ENCODE measurements at places on chromosomes 12 and 14.
A peak's percentile ranks its signal among the peaks of the same experiment; 100 is the strongest.

DNA sequence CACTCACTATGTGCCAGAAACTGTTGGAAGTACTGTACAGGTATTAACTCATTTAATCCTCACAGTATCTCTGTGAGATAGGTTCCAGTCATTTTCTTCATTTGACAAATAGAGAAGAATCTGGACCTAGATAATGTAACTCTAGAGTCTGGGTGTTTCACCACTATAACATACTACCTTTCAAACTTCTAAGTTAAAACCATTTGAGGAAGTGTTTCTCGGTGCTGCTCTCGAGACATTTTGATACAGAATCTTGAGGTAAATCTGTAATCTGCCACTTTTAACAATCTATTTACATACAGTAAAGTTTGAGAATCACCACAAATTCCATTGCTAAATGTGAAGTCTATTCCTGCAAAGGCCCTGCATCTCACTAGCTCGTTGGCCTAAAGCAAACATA is 8.8 kb downstream of the OLR1 start:
- no peak for DNase-seq

GRCh38 chr12:56361487-56362129 is 1.0 kb downstream of the APOF start:
- DNase-seq, result no peak

DNA sequence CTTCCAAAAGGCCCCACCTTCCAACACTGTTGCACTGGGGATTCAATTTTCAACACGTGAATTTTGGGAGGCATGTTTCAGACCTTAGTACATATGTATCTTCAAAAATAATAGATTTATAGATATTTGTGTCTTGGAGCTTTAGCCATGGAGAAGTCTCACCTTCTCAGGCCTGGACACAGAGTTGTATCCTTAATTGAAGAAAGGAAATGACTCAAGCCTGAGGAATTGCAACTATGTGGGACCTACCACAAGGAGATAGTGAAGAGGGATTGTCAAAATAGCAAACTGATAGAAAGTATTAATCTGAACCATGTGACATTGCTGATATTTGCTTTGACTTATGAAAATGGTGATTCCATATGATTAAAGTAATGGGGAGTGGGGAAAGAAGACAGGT is 89.8 kb downstream of the ACSS3 start:
- no peak for DNase-seq

GRCh38 chr12:131785763-131786330 is 42.3 kb upstream of the MMP17 start:
- no peak for DNase-seq

DNA sequence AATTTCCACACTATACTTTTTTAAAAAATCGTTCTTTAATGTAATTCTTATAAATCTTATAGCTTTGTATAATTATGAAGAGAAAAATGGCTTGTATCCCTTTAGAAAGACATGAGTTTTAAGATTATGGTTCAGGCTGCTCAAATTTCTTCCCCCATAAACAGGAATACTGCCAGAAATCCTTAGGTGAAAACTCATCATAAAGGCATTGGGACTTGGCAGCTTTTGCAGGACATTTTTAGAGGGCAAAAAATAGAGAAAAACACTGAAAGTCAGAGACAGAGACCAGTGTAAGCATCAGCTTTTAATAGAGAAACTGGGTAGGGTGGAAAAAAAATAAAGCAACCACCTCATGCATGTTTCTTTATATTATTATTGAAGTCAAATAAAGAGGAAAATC is 29.1 kb downstream of the LRRK2 start:
- DNase-seq, result no peak

DNA sequence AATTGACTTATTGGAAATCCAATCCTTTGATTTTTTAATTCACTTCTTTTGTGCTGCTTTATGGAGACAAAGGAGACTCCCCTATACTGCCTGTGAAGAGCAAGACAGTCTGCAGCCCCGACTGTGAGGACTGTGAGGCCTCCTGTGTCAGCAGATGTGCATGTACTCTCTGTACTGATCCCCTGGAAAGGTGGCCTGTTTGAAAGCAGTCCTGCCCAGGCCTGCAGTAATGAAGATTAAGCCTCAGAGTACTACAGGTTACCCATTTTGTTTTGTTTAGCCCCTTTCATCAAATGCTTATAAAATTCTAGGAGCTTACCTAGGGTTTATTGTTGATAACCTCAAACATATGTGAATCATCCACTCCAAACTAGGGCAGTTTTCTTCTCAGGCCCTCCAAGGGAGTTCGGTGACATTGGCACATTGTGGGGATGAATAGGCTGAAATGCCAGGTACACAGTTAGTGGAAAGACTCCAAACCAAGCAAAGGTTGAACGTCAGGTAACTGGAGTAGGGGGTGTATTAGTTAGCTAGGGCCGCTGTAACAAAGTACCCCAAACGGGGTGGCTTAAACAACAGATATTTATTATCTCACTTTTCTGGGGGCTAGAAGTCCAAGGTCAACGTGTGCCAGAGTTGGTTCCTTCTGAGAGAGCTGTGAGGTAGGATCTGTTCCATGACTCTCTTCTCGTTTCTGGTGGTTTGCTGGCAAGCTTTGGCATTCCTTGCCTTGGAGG is 208.7 kb upstream of the BCL2L14 start:
- no peak for DNase-seq

DNA sequence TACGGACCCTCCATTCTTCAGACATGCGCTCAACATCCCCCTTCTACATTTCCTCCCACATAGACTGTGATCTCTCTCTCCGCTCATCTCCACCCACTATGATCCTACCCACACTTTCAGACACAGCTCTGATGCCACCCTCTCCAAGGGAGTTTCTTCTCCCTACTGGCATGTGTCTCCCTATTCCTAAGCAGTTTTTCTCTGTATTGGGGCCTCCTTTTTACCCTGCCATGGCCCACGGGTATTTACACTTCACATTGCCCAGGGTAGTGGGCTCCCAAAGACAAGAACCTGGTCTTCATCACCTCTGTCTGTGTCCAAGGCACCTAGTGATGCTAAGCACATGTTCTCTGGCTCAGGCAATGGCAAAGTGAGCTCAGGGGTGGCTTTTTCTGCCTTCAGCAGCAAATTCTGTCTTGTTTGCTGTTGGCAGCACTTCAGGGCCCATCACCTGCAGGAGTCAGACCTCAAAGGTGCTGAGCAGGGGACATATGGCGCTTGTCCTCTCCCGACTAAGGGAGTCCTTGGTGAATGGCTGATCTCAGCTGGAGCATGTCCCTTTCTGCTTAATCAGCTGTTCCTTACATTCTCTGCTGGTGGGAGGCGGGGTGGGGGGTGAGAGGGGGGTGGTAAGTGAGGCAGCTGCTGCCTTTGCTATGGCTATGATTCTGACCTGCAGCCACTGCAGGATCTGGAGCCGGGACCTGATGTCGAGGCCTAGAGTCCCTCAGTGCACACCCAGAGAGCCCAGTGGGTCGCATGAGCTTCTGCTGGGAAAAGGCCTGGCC is 256.8 kb downstream of the PCNX1 start:
- no peak for DNase-seq

- peak; percentile 3 for DNase-seq
These were observed 22.1 kb downstream of the LGMN start for GRCh38 chr14:92726135-92726932.

DNA sequence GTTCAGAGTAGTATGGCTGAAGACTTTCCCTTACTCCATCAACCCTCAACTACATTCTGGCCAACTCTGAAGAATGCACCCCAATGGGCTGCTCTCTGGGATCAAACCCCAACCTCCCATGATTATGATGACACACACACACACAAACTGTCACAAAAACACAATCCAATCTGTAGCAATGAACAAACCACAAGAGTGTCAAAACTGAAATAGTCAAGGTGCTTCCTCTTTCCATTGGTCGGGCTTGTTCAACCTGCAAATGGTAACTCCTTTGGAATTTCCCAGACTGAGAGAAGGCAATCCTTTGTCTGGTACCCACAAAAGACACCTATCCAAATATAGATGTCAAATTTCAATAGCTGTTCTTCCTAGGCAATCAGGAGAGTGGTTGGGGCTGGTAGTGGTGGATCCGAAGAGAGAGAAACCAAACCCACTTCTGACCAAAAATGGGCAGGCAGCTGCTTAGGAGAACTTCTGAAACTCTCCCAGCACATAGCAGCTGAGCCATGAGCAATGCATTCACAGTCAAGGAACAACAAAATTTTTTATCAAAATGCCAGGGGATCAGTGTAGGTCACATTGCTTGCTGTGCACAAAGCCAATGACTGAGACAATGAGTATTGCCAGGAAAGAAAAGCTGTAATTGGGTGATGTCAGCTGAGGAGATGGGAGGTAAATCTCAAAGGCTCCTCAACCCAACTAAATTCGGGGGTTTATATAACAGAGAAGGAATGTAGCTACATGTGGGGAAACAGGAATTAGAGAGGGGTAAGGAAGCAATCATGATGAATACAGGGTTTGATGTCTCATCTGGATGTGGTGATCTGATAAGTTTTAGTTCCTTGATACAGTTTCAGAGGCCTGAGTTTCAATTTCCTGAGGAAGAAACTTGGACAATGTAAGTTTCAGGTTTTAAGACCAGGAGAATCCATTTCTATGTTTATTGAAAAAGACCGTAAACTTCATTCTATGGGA is 191.4 kb downstream of the KITLG start:
- no peak for DNase-seq

GRCh38 chr12:131920902-131921840 is 7.9 kb upstream of the PUS1 start:
- no peak for DNase-seq

DNA sequence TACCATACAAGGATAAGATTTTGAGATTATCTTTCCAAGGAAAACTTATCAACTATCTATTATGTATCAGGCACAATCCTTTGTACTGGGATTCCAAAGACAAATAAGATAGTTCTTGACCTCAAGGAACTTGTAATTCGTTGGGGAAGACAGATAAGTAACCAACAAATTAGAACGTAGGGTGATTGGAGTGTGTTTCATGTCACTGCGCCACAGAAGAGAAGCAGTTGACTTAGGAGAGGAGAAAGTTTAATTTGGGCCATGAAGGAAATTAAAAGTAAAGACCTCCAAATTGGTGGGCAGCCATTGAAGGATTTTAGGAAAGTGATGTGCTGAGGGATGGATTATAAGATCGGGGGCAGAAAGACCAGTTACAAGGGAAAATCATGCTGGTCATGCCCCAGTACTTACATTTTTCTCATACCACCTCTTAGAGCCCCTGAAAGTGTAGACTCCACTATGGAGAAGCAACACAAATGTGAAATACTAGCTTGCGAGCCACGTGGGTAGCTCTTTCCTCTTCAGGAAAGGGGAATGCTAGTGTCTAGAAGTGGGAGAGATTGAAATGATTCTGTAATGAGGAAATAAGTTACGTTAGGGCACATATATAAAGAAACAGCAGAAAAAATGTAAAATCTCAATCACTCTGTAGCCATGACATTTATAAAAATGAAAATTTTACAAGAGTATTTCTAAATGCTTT is 148.7 kb downstream of the ETV6 start:
- DNase-seq, result no peak

DNA sequence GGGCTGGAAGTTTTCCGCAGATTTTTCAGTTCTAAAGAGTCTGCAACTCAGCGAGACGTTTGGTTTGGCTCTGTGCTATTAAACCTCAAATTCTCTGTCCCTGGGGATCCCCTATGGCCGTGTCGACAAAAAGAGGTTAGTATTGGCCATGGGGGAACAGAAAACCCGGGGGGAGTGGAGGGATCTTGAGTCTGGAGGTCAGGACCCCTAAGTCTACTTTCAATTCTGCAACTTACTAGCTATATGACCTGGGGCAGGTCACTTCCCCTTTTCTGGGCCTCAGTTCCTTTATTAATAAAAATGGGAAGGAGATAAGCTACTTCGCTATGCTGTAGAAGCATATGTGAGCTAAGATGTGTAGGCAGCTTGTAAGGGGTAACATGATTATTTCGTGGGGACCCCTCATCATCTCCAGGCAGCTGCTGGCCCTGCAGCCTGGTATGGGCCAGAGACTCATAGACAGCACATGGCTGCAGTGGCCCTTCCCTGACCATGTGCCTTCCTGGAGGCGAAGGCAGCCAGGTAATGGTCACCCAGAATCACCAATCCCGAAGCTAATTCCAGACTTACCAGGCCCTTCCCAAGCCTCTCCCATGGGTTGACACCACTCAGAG is 8.6 kb downstream of the ASB2 start:
- DNase-seq, result no peak

GRCh38 chr14:97978341-97978740 is 1181.2 kb downstream of the VRK1 start:
- peak; percentile 68 for DNase-seq

GRCh38 chr14:102907303-102907844 is 15.1 kb upstream of the AMN start:
- no peak for DNase-seq

GRCh38 chr14:90072350-90072749 is 10.6 kb downstream of the KCNK13 start:
- DNase-seq, result no peak

DNA sequence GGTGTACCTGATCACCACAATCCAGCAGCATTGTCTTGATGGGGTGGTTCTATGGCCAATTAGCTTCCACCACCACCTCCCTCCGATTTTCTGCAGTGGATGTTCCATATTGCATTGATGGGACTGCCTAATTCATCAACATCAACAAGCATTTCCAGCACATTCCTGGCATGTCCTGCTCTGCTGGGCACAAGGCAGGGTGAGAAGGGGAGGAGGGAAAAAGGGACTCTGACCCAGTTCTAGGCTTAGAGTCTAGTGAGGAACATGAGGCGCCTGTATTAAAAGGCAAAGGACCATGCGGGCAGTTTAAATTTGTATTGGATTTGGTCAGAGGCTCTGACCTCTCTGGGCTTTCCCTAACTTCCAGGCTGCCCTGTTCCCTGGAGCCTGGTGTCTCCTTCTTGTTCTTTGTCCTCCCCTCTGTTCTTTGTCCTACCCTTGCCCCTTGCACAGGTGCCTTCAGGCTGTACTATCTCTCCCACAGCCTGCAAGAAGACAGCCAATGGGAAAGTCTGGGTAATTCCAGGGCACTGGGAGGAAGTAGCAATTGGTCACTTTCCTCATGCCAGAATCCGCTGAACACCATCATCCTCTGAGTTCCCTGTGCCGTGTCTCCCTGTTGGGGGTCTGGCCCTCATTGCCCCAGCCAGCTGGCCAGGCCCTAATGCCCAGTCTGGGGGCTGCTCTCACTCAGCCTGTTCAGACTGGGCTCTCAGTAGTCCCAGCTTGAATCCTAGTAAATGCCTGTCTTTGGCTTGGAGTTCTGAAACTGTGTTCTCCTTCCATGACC is 43.3 kb downstream of the TSPAN11 start:
- no peak for DNase-seq

DNA sequence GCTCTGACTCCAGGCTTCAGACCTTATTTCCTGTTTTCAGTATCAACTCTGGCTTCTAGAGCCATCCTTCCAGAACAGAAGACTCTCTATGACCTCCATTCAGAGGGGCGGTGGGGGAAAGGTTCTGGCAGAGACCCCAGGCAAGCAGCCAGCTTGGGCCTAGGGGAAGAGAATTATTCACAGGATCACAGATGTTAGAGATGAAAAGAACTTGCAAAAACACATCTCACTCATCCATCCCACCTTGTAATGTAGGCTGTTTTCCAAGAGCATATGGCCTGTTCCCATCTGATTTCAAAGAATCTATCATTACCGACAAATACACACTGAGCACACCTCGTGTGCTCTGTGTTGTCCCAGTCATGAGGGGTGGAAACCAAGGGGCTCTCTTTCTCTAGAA is 131.9 kb downstream of the GRIN2B start:
- DNase-seq, result no peak
